Stimulated activated CD8-positive, alpha-beta memory T cell treated with anti-CD3 and anti-CD28 coated beads, Interleukin-4, amount 100 ng/mL, for 4 hours (primary cell): ENCODE measurements at places on chromosomes 11 and 22.

GRCh38 chr11:107801641-107802040, 56.9 kb downstream of the SLC35F2 start:
- no peak for DNase-seq

- no peak for DNase-seq
These were observed 111.4 kb upstream of the TBCEL start for GRCh38 chr11:120912504-120912903.

DNA sequence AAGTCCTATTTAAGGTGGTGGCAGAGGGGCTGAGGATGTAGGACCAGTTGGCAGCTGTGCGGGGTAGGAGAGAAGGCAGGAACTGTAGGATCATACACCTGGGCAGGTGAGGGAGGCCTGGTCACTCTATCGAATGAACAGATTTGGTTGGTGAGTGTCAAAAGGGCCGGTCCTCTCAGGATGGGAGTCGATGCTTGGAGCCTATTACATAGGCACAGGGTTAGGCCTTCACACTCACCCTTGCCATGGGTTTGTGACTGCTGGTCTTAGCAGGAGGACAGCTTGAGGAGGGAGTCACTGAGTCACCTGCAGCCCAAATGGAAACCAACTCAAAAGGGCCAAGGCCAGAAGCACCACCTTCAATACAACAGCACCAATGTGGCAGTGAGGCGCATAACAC, 80.2 kb upstream of the NARS2 start:
- no peak for DNase-seq

DNA sequence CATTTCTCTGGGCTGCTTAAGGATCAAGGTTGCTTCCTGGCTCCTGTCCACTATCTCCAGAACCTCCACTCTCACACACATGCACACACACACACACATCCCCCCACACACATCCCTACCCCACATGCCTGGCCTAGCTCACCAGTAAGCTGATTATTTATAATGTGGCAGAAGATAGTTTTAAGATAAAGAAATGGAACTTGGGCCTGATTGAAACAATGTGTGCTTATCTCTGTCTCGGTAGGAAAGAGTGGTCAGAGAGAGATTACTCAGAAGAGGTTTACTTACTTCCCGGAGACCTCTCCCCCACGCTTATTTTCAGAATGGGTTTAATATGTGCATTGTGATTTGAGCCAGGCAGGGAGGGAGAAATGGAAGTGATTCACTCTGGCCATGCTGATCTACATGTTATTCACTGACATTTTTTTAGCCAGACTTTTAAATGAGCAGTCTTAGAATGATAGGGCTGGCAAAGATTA, 422.4 kb downstream of the TENM4 start:
- no peak for DNase-seq

DNA sequence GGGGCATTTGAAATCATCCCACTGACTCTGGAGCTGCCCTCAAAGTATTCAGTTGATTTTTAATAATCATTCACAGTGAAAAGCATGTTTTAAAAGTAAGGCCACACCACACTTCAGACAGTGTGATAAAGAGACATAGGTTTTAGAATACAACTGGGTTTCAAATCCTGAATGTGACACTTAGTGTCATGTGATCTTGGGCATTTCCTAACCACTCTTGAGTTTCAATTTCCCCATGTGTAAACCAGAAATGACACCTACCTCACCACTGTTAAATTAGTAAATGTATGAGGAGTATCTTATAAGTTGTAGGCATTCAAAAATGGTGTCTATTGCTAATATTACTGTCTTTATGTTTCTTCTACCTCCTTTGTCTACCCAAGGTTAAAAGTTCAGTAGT, 5.4 kb downstream of the TMEM123 start:
- no peak for DNase-seq

DNA sequence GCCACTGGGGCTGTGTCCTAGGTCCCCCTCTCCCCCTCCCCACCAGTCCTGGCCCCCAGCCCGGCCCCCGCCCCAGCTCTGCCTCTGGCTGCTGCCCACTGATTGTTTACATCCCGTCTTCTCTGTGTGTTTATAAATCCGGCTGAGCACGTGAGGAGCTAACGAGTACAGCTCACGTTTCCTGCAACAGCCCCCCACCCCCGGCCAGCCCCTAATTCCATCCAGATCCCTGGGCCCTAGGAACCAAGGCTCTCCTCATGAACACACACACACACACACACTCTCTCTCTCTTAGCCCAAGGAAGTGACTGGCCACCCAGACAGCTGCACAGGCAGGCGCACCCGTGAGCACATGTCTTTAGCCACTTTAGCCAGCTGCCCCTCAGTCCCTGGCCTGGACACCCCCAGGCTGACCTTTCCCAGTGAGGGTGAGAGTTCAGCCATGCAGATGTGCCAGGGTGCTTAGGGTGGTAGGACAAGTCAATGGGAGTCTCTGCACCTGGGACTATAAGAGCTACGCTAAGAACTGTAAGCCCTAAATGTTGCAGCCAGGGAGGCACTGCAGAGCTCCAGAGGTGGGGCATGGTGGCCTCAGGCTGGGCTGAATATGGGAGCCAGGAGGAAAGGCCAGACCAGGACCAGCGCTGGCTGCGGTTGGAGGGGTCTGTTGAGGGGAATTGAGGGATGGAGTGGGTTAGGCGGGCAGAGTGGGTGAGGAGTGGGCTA, 2.9 kb downstream of the CLCF1 start:
- DNase-seq, result no peak

DNA sequence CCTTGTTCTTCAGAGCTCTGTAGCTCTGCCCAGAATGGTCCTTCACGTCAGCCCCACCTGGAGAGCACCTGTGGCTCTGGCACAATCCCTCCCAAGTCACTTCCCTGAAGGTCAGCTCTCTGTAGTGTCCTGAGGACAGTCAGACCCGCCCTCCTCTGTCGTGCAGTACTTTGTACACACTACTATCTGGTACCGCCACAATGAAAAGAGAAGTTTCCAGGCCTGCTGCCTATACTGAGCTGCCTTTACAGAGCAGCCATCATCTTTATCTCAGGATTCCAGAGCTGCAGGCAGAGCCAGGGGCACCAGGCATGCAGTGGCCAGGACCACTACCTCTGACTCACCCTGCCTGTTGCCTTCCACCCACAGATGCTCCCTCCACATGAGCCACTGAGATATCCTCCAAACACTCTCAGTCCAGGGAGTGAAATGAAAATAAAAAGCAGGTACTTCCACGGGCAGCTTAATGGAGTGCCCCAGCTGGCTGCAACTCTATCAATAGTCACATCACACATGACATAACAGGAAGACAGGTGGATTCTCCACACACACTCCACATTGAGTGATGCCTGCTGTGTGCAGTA, 7.3 kb downstream of the PACSIN2 start:
- no peak for DNase-seq
